Activated T-cell treated with anti-CD3 and anti-CD28 coated beads, Interleukin-2, amount 50 U/mL, for 72 hours (primary cell): ENCODE measurements at places on chromosomes 7 and 10. TPM values are rescaled to one million over a fixed set of nuclear protein-coding genes. Genes with fewer than 3 reads are reported as not detected.
A peak's percentile ranks its signal among the peaks of the same experiment; 100 is the strongest.

- H3K36me3 ChIP-seq: peaks cover 15% of the 10 kb centered on the region
- H3K27me3 ChIP-seq: no peaks in the 10 kb centered on the region
- peak; percentile 13 for DNase-seq
- H3K4me1 ChIP-seq: peaks cover 3% of the 10 kb centered on the region
- no peak overlapping the region for H3K27ac ChIP-seq
- H3K4me3 ChIP-seq: no peak overlapping the region
Observed at GRCh38 chr7:158760936-158761335, 56.3 kb upstream of the NCAPG2 start.

- H3K27me3 ChIP-seq: no peaks in the 10 kb centered on the region
- DNase-seq: no peak
- H3K4me1 ChIP-seq: peaks cover 4% of the 10 kb centered on the region
- peaks cover 22% of the 10 kb centered on the region for H3K36me3 ChIP-seq
- H3K4me3 ChIP-seq: no peak overlapping the region
- H3K27ac ChIP-seq: no peak overlapping the region
Observed at GRCh38 chr10:94344522-94345122, 18.1 kb downstream of the NOC3L start.

DNA sequence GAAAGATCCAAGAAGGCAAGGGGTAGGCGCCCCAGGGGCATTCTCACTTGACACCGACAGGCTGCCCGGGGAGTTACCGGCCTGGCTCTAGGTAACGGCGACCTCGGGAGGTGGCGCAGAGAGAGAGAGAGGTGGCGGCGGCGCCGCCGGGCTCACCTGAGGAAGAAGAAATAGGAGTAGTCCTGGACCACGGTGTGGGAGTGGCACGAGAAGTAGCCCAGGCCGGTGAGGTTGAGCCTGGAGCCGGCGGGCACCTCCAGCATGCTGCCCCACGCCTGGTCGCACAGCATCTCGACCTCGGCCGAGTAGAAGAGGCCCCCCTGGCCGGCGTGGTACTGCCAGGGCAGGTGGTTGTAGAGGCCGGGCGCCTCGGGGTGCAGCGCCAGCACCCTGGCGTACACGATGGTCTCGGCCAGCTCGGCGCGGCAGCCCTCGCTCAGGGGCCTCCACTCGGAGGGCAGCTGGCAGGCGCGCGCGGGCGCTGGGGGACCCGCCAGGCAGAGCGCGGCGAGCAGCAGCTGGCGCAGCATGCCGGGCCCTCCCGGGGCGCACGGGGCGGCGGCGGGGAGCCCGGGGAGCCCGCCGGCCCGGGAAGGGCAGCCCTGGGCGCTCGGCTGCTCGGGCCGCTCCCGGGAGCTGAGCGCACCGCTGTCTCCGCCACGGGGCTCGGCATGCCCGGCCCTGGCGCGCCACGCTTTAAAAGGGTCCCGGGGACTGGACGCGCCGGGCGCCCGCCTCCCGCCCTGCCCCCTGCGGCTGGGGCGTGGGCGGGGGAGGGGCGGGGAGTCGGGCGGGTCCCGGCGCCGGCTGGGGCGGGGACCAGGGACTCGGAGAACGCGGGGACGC lies at the start of gene CCDC3:
Gene CCDC3, minus strand, starts transcription at position 673 of the 846 bp plus-strand sequence. Its CDS starts 143 bp downstream, at position 530.
- H3K4me3 ChIP-seq: peak within 1 kb of the TSS; percentile 82
- peaks cover 76% of the 10 kb centered on the region for H3K27me3 ChIP-seq
- H3K27ac ChIP-seq: no peak within 1 kb of the TSS
- peak; percentile 26 for DNase-seq
- H3K4me1 ChIP-seq: no peaks in the 10 kb centered on the region
- H3K36me3 ChIP-seq: no peaks in the 10 kb centered on the region

GRCh38 chr7:80537091-80537490 lies 25.2 kb upstream of the GNAT3 start:
- no peak for DNase-seq
- no peaks in the 10 kb centered on the region for H3K36me3 ChIP-seq
- no peaks in the 10 kb centered on the region for H3K4me1 ChIP-seq
- no peak overlapping the region for H3K4me3 ChIP-seq
- H3K27ac ChIP-seq: no peak overlapping the region

DNA sequence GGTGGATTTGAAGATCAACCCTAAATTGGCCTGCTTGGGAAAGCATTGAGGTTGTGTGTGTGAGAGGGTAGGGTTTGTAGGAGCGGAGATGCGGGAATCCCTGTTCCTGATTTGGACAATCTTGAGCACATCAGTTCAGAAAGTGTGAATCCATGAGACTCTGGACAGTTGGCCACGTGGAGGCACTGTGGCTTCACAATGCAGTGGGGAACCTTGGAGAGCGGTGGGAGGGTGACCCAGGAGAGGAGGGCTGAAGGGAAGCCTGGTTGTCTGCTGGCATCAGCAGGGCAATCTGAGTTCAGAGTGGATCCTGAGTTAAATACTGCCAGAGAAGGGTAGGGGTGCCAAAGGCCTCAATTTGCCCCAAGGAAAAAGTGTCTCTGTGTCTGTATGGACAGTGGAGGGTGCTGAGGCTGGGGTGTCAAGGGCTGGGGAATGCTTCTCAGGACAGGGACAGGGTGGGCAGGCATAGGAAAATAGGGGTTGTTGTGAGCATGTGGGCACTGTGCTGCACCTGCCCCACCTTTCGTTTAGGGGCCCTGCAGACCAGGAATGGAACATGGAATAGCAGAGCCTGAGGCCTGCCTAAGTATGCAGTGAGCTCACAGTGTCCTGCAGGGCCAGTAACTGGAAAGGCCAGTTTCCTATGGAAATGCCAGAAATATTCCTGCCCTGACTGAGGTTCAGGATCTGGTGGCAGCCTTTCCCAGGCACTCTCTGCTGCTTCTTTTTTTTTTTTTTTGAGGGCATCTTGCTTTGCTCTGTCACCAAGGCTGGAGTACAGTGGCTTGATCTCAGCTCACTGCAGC lies 162.9 kb upstream of the PRSS58 start:
- H3K27me3 ChIP-seq: peaks cover 6% of the 10 kb centered on the region
- no peak for DNase-seq
- no peak overlapping the region for H3K27ac ChIP-seq
- H3K4me3 ChIP-seq: no peak overlapping the region

GRCh38 chr7:69078997-69079769 lies 519.1 kb upstream of the AUTS2 start:
- H3K36me3 ChIP-seq: no peaks in the 10 kb centered on the region
- H3K27ac ChIP-seq: no peak overlapping the region
- no peak for DNase-seq
- no peak overlapping the region for H3K4me3 ChIP-seq
- no peaks in the 10 kb centered on the region for H3K4me1 ChIP-seq

DNA sequence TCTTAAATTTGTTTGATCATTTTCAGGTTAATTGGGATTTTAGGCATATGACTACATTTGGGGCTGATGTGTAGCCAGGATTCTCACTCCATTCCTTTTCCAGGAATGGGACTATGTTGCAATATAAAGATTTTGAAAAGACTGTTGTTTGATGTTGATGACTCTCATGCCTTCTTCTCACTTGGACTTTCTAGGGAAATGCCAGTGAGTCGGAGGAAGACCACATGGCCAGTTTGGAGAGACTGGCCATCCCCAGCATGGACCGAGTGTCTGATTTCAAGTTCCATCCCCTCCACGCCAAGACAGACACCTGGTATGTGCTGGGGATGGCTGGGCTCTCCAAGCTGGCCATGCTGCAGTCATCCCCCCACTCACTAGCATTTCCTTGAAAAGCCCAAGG lies 5.5 kb downstream of the IGFBP3 start:
- no peak overlapping the region for H3K4me3 ChIP-seq
- H3K4me1 ChIP-seq: peaks cover 12% of the 10 kb centered on the region
- peaks cover 31% of the 10 kb centered on the region for H3K27me3 ChIP-seq
- DNase-seq: no peak

DNA sequence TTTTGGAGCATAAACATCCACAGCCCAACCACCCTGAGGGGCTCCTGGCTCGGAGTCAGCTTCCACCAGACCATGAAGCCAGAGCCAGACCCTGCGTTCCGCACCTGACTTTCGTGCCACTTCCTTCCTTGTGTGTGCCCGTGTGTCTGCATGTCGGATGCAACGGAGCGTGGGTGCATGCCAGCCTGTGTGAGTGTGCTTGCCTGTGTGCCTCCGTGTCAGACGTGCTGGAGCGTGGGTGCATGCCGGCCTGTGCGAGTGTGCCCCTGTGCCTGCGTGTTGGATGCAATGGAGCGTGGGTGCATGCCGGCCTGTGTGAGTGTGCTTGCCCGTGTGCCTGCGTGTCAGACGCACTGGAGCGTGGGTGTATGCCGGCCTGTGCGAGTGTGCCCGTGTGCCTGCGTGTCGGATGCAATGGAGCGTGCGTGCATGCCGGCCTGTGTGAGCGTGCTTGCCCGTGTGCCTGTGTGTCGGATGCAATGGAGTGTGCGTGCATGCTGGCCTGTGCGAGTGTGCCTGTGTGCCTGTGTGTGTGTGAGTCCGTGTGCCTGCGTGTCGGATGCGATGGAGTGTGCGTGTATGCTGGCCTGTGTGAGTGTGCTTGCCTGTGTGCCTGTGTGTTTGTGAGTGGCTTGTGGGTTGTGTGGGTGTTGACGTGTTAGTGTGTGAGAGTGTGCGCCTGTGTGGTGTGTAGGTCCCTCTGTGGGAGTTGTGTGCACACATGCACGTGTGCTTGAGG lies 28.1 kb upstream of the KNDC1 start:
- no peak for DNase-seq
- no peaks in the 10 kb centered on the region for H3K27me3 ChIP-seq
- H3K4me1 ChIP-seq: no peaks in the 10 kb centered on the region
- no peak overlapping the region for H3K4me3 ChIP-seq

DNA sequence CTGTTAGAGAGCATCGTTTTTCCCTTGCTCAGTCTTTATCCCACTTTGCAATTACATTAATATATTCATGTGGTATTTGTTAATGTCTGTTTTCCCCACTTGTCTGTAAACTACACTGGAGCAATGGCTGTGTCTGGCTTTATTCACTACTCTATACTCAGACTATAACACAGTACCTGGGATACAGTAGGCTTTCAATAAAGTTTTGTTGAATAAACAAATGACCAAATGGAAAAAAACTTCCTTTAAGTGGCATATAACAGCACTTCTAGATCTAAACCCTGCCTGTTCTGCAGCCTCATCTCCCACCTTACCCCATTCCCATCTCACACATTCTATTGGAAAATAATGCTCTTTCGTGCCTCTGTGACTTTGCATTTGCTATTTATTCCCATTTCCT lies 57.3 kb upstream of the SPOCK2 start:
- peaks cover 38% of the 10 kb centered on the region for H3K4me1 ChIP-seq
- no peak overlapping the region for H3K4me3 ChIP-seq
- H3K36me3 ChIP-seq: no peaks in the 10 kb centered on the region
- H3K27me3 ChIP-seq: no peaks in the 10 kb centered on the region

- no peak overlapping the region for H3K27ac ChIP-seq
- H3K27me3 ChIP-seq: peaks cover 9% of the 10 kb centered on the region
- no peak for DNase-seq
- no peaks in the 10 kb centered on the region for H3K4me1 ChIP-seq
- no peaks in the 10 kb centered on the region for H3K36me3 ChIP-seq
Observed at GRCh38 chr10:47406870-47407691, 23.0 kb upstream of the ZNF488 start.

DNA sequence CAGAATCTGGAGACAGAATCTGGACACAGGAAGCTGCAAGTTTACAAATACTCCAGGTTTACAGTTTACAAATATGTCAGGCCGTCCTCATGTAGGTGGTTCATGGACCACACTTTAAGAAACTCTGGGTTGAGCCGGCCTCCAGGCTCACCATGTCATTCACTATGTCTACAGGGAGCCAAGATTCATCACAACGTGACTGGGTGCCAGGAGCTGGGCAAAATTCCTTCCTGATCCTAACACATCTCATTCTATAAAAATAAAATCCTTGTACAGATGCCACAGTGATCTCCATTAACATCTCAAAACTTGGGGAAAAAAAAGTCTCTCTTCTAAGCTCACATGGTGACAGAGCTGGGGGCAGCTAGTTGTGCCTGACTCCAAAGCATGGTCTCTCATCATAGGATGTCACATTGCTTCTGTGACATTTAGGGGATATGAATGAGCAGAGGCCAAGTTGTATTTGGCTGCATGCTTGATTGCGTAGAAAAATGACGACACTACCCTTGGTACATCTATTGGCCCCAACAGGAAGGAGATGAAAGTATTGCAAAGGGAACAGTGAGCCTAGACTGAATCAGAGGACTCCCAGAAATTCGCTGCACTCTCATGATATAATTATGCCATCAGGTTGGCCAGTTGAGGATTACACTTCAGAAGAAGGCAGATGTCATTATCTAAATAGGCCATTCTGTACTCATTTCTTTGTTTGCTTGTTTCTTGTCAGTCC lies 35.9 kb downstream of the MTURN start:
- H3K27ac ChIP-seq: no peak overlapping the region
- no peak for DNase-seq
- H3K36me3 ChIP-seq: no peaks in the 10 kb centered on the region
- no peak overlapping the region for H3K4me3 ChIP-seq

DNA sequence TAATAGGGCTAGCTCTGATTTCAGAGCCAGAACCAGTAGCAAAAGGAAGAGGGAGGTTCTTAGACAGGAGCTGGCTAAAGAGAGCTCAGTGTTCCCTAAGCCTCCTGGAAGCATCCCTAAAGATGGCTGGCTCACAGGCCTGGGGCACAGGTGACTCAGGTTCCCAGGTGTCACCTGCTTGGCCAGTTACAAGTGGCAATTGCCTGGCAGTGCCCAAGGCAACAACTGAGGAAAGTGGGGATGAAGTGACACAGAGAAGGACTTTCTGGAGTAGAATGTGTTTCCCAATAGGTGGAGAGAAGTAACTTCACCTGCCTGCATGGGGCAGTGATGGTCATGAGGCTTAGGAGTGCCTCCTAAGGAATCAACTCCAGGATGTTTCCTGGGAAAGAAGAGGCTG lies 66.5 kb upstream of the EEPD1 start:
- H3K27me3 ChIP-seq: peaks cover 6% of the 10 kb centered on the region
- DNase-seq: no peak
- no peaks in the 10 kb centered on the region for H3K4me1 ChIP-seq
- H3K27ac ChIP-seq: no peak overlapping the region

GRCh38 chr10:66572700-66573099 lies 353.1 kb upstream of the LRRTM3 start:
- DNase-seq: no peak
- no peaks in the 10 kb centered on the region for H3K4me1 ChIP-seq
- H3K36me3 ChIP-seq: no peaks in the 10 kb centered on the region
- H3K4me3 ChIP-seq: no peak overlapping the region
- H3K27ac ChIP-seq: no peak overlapping the region

DNA sequence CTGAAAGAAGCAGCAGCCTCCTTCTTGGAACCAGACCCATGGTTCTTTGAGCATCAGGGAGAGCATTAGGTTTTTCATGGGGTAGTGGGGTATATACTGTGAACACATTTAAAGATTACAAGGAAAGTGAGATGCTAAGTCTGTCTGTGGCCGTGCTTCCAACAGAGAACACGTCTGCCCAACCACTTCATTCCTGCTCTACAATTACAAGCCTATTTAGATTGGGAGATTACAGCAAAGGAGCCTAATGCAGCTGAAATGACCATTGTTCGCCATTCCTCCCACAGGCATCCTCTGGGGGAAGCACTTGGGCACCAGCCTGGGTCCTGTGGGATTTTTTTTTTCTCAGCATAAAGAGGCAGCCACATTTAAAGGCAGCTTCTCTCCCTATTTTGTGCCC lies 536.4 kb downstream of the XPNPEP1 start:
- DNase-seq: no peak
- H3K27me3 ChIP-seq: no peaks in the 10 kb centered on the region
- H3K4me3 ChIP-seq: no peak overlapping the region
- H3K36me3 ChIP-seq: no peaks in the 10 kb centered on the region
- H3K27ac ChIP-seq: no peak overlapping the region

GRCh38 chr7:20545016-20545415 lies 70.5 kb upstream of the ABCB5 start:
- DNase-seq: no peak
- H3K36me3 ChIP-seq: no peaks in the 10 kb centered on the region
- H3K27ac ChIP-seq: no peak overlapping the region

The FAM25G gene
- not detected for total RNA-seq

The CYP3A4 gene
- total RNA-seq: not detected

The RGR gene
- total RNA-seq: not detected

The GAD2 gene
- total RNA-seq: not detected

The H2BK1 gene
- 4.4 TPM for total RNA-seq

The DNAJB12 gene
- total RNA-seq: 25.2 TPM
